ENCODE measurements at places on chromosomes 2 and 18. TPM values are rescaled to one million over a fixed set of nuclear protein-coding genes. Genes with fewer than 3 reads are reported as not detected.

- H3K4me1 ChIP-seq, result peaks cover 13% of the 10 kb centered on the region
- H3K27me3 ChIP-seq, result no peaks in the 10 kb centered on the region
- DNase-seq, result no peak
These were observed 263.8 kb downstream of the AGAP1 start for GRCh38 chr2:235757640-235758039.

GRCh38 chr2:45826884-45827635 is 175.6 kb downstream of the PRKCE start:
- no peaks in the 10 kb centered on the region for H3K27me3 ChIP-seq
- no peak overlapping the region for H3K4me3 ChIP-seq
- no peaks in the 10 kb centered on the region for H3K36me3 ChIP-seq
- peaks cover 1% of the 10 kb centered on the region for H3K4me1 ChIP-seq

DNA sequence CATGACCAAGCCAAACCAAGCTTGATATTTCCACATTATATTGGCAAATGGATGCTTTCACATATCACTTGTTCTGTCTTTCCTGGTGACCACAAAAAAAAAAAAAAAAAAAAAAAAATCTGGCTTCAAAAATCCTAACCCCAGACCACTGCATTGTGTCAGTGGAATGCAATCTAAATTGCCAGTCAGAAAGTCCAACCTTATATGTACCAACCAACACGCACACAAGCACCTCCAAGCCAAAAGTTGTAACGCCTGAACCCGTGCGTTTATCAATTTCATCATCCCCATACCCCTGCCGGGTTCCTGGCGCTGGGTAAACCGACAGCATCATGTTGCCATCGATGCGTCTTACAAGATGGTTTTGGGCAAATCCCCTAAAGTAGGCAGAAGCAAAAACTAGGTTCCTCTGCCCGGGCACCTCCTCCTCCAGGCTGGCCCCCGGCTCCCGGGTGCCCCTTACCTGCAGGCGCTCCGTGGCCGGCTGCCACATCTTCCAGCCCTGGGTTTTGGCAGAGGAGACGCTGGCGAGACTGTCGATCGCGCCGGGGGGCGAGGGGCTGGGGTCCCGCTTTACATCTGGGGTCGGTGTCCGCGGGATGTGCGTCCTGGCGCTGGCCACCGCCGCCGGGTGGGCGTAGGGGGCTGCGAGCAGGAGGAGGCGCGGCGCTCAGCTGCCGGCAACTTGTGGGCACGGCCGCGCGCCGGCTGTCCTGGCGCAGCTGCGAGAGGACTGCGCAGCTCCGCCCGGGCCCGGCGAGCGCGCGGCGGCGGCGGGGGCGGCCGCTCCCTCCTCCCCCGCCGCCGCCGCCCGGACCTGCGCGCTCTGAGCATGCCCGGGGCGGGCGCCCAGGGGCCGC is at the start of gene PID1:
PID1 (minus strand) TSS at position 737 of the 860 bp plus-strand sequence; CDS start at position 493, 244 bp downstream.
- no peaks in the 10 kb centered on the region for H3K36me3 ChIP-seq
- no peak for DNase-seq
- peak within 1 kb of the TSS; percentile 24 for H3K4me3 ChIP-seq
- H3K27me3 ChIP-seq, result peaks cover 13% of the 10 kb centered on the region

- H3K36me3 ChIP-seq, result peaks cover 50% of the 10 kb centered on the region
- no peaks in the 10 kb centered on the region for H3K27me3 ChIP-seq
- peaks cover 15% of the 10 kb centered on the region for H3K4me1 ChIP-seq
- no peak overlapping the region for H3K4me3 ChIP-seq
- H3K27ac ChIP-seq, result no peak overlapping the region
These were observed 31.1 kb upstream of the INHBB start for GRCh38 chr2:120314690-120315366.

GRCh38 chr2:163173591-163173990 is 335.0 kb upstream of the KCNH7 start:
- no peak overlapping the region for H3K4me3 ChIP-seq
- no peaks in the 10 kb centered on the region for H3K27me3 ChIP-seq
- no peak overlapping the region for H3K27ac ChIP-seq
- H3K4me1 ChIP-seq, result no peaks in the 10 kb centered on the region

DNA sequence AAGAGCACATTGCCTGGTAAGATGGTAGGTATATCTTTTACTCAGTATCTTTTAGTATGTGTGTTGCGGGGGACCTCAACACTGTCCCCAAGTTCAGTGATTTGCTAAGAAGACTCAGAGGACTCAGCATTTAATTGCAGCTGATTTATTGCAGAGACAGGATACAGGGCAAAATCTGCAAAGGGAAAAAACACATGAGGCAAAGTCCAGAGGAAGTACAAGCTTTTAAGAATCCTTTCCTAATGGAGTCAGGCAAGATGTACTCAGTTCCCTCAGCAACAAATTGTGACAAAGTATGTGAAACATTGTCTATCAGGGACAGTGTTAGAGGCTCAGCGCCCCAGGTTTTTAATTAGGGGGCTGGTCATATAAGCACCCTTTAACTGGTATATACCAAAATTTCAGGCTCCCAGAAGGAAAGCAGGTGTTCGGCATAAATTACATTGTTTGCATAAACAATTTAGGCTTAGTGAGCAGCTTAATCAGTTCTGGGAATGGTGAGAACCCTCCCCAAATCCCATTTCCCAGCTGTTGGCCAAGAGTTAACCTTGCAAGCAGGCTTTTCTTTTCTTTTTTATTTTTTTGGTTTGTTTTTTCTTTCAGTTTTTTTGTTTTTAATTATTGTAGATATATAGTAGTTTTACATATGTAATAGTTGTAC is 41.7 kb downstream of the RAB3GAP1 start:
- no peak for DNase-seq
- H3K27me3 ChIP-seq, result no peaks in the 10 kb centered on the region
- no peak overlapping the region for H3K27ac ChIP-seq
- peaks cover 25% of the 10 kb centered on the region for H3K36me3 ChIP-seq
- no peak overlapping the region for H3K4me3 ChIP-seq
- H3K4me1 ChIP-seq, result no peaks in the 10 kb centered on the region

GRCh38 chr18:76620321-76621170 is 125.5 kb upstream of the ZNF516 start:
- DNase-seq, result peak; percentile 20
- peaks cover 14% of the 10 kb centered on the region for H3K4me1 ChIP-seq
- no peaks in the 10 kb centered on the region for H3K36me3 ChIP-seq

- no peaks in the 10 kb centered on the region for H3K36me3 ChIP-seq
- no peak overlapping the region for H3K4me3 ChIP-seq
- DNase-seq, result no peak
- no peaks in the 10 kb centered on the region for H3K27me3 ChIP-seq
- H3K4me1 ChIP-seq, result no peaks in the 10 kb centered on the region
- no peak overlapping the region for H3K27ac ChIP-seq
These were observed 119.8 kb downstream of the LRATD1 start for GRCh38 chr2:14752295-14752694.

GRCh38 chr2:113081488-113082210 is 13.9 kb downstream of the IL1F10 start:
- no peak overlapping the region for H3K27ac ChIP-seq
- H3K4me1 ChIP-seq, result no peaks in the 10 kb centered on the region
- no peak overlapping the region for H3K4me3 ChIP-seq

DNA sequence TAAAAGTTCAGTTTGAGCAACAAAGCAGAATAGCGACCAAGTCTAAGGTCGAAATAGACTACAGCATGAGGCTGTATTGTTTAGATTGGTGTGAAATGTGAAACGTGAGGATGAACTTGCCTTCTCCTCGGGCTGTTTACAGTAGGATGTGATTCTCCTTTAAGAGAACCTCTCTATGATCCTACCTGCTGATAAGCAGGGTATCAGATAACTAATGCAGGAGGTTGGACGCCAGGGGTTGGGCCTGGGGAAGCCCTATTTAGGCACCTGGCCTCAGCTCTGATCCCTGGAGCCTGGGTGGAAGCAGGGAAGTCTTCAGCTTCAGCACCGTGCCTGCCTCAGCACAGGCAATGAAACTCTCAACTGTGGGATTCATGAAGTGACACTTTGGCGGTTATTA is 11.4 kb downstream of the CRYGD start:
- no peak overlapping the region for H3K4me3 ChIP-seq
- no peaks in the 10 kb centered on the region for H3K27me3 ChIP-seq
- no peak for DNase-seq
- H3K4me1 ChIP-seq, result no peaks in the 10 kb centered on the region

GRCh38 chr2:75998451-75998850 is 287.7 kb upstream of the GCFC2 start:
- DNase-seq, result no peak
- H3K27me3 ChIP-seq, result no peaks in the 10 kb centered on the region
- H3K36me3 ChIP-seq, result no peaks in the 10 kb centered on the region
- H3K4me1 ChIP-seq, result no peaks in the 10 kb centered on the region
- H3K27ac ChIP-seq, result no peak overlapping the region

- no peaks in the 10 kb centered on the region for H3K4me1 ChIP-seq
- H3K4me3 ChIP-seq, result no peak overlapping the region
- DNase-seq, result no peak
- peaks cover 22% of the 10 kb centered on the region for H3K27me3 ChIP-seq
- H3K27ac ChIP-seq, result no peak overlapping the region
These were observed 64.4 kb downstream of the CIB4 start for GRCh38 chr2:26576565-26577441.

- H3K4me3 ChIP-seq, result peak overlapping the region; percentile 88
- DNase-seq, result no peak
- H3K4me1 ChIP-seq, result peaks cover 28% of the 10 kb centered on the region
- H3K27ac ChIP-seq, result peak overlapping the region; percentile 94
- H3K27me3 ChIP-seq, result no peaks in the 10 kb centered on the region
These were observed 923 bp downstream of the PSMD1 start for GRCh38 chr2:231057590-231057989.

DNA sequence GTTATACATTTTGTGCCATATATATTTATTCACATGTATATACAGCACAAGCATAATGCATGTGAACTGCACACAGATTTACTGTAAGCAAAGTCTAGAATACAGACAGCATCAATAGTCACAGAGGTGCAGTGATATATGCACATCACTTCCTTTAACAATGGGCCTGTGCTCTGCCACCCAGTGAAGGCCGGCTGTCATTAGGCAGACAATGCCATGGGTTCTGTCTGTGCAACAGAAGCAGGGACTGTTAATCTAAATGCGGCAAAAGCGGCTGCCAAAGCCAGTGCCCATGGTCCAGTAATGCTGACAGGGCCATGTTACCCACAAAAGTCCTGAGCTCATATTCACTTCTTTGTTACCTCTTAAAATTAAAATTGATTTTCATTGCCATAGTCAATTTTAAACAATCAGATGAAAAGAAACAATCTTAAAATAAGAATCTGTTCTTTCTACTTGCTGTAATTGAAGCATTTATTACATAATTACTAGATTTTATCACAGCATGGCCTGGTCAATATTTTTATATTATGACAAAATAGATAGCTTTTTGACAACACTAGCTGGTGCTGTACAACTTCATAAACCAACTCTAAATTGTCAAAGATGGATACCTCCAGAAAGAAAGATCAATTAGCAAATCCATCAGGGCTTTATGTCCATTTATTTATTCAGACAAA is 232.0 kb downstream of the STK39 start:
- H3K4me3 ChIP-seq, result no peak overlapping the region
- H3K27me3 ChIP-seq, result no peaks in the 10 kb centered on the region
- no peaks in the 10 kb centered on the region for H3K4me1 ChIP-seq
- no peak overlapping the region for H3K27ac ChIP-seq
- no peaks in the 10 kb centered on the region for H3K36me3 ChIP-seq
- DNase-seq, result no peak

- no peak overlapping the region for H3K27ac ChIP-seq
- no peak for DNase-seq
- no peaks in the 10 kb centered on the region for H3K4me1 ChIP-seq
- no peaks in the 10 kb centered on the region for H3K36me3 ChIP-seq
- H3K4me3 ChIP-seq, result no peak overlapping the region
- peaks cover 8% of the 10 kb centered on the region for H3K27me3 ChIP-seq
These were observed 28.3 kb downstream of the REEP1 start for GRCh38 chr2:86308984-86309695.

DNA sequence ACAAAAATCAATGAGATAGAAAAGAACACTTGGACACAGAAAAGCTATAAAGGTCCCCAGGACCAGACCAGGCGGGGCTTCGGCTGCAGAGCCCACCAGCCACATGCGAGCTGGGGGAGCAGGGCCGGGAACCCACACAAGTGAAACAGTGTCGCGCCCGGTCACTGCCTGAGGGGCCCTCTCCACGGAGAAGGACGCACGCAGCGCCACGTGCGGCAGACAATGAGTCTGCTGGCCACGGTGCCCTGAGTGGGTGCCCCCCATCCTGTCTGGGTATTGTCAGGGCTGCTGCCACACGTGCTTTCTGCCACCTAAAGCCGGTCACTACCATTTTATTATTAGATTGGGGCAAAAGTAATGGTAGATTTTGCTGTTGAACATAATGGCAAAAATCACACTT is 207.9 kb upstream of the HDAC4 start:
- H3K36me3 ChIP-seq, result no peaks in the 10 kb centered on the region
- H3K27me3 ChIP-seq, result peaks cover 2% of the 10 kb centered on the region
- DNase-seq, result peak; percentile 31
- H3K4me3 ChIP-seq, result no peak overlapping the region
- H3K27ac ChIP-seq, result no peak overlapping the region

DNA sequence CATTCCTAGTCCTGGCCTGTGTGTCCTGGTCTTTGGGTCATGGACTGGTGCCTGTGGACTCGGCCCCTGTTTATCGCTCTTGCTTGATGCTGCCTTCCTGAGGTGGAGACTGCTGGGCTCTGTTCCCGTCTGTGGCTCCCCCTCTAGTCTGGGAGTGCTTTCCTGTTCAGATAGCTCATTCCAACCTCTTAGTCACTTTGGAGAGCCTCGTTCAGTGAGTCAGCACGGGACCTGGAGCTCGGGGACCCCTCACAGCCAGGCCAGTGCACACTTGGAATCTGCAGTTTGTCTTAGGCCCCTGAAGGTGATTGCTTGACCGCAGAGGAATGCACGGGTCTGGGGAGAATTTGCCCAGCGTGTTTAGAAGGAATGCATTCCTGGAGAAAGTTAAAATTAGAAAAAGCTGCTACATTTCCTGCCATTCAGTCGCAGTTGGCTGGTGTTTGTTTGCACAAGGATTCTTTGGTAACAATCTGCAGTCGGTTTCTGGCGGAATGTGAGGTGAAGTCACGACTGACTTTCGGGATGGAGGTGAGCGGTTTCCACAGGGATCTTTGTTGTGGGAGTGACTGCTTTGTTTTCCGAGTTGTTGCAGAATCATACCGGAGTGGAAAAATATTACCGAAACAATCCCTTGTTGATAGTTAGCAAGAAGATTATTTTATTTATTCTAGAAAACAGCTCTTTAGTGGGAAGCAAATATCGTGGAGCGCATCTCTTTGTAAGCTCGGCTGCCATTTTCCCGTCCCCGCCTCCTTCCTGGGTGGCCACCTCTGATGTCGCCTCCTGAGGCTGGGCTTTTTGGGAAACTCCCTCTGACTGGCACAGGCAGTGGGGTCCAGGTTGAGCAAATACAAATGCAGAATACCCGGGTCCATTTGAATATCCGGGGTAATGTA is 29.6 kb downstream of the SH3BP4 start:
- no peak overlapping the region for H3K4me3 ChIP-seq
- peak overlapping the region; percentile 94 for H3K27ac ChIP-seq

MC2R gene
- not detected for total RNA-seq

UGT1A10 gene
- not detected for total RNA-seq

ZNF521 gene
- total RNA-seq, result 0.16 TPM

POTEF gene
- total RNA-seq, result not detected

CYRIA gene
- total RNA-seq, result 1.00 TPM

POTEJ gene
- not detected for total RNA-seq

UGT1A6 gene
- not detected for total RNA-seq

DYNAP gene
- total RNA-seq, result not detected
